ENCODE measurements at places on chromosomes 3 and 15.
A peak's percentile ranks its signal among the peaks of the same experiment; 100 is the strongest.

DNA sequence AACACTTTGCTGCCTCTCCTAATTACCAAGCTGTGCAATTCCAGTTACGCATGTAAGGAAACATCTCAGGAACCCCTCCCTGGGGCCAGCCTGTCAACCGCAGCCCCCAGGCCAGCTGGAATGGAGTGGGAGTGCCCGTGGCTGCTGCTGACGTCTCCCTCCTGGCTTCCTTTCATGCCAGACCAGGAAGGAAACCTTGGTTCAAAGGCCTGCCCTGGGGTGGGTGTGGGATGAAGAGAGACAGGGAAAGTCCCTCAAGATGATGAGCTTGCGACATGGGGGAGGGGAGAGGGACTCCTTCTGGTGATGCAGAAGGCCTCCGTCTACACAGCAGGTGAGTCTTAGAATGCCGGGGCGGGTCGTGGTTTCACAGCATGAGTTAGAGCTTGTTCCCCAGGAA lies 11.4 kb upstream of the CYP11A1 start:
- DNase-seq = no peak

DNA sequence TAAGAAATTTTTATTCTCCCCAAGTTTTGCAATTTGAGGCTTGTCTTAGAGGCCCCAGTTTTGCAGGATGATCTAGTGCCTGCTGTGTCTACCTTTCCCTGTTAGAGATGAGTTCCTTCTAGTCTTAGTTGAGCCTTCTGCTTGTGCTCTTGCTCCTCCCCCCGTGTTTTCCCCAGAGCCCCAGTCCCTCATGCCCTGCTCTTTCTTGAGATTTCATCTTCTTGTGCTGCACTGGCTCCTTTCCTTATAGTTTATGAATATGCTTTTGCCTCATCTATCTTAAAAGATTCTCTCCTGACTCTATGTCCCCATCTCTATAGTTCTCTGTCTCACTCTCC lies 4.7 kb downstream of the GAP43 start:
- DNase-seq = no peak

DNA sequence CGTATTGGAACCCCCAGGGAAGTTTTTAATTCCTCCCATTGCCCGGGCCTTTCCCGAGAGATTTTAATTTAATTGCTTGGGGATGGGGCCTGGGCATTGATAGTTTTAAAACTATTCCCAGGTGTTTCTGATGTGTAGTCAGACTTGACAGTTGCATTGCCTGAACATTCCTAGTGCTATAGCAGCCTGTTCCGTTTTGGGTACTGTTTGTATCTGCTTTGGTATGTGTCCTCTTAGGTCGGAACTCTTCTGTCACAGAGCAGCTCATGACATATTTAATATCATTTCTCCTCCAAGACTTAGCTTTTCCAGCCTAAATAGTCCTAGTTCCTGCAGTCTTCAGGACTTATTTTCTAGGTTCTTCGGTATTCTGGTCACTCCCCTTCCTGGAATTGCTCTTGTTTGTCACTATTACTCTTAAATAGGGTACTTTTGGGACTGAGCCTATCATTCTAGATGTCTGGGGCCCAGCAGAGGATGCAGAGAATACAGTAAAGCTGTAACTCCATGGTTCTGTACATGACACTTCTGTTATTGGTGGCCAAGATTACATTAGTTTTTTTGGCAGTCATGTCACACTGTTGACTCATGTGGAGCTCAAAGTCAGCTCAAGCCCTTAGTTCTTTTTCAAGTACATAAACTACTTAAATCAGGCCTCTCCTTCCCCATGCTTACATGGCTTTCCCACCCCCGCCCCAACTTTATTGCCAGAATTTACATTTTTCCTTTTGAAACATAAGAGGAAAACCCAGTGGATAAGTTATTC lies 81.5 kb downstream of the BBX start:
- no peak for DNase-seq

DNA sequence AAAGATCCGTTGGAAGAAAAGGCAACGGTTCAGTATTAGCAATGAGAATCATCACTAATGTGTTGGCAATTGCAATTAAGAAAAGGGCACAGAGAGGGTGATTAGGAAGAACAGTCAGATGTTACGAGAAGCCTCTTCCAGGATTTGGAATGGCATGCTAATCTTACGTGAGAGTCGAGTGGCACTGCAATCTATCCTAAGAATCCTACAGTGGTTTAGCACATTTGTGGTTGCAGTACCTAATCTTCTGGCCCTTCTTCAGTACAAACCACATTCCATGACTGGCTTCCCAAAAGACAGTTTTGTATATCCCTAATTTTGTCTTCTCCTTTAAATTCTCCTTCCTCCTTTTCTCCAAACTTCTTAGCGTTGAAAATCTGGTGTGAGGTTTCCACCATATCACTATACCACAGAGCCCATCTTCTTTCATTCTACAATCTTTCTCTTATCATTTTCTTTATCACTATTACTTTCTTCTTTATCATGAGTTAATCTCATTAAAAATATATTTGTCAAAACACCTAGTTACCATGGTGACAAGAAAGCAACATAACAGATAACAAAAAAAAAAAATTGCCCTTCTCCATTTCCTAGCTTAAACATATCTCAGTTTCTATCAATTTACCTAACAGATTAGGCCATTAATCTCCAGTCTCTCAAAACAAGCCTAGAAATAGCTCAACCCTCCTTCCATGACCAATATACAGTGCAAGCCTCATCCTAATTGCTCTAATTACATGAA lies 60.1 kb downstream of the IGSF11 start:
- DNase-seq = no peak

DNA sequence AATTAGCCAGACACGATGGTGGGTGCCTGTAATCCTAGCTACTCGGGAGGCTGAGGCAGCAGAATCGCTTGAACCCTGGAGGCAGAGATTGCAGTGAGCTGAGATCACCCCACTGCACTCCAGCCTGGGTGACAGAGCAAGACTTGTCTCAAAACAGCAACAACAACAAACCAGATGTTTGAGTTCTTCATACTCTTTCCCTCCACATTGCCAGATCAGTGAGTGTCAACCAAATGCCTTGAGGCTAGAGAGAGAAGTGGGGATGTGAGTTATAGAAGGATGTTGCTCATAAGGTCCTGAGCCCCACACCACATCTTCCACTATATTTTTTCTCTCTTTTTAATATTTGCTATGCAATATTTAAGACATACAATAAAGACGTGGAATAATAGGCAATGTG lies 19.8 kb downstream of the MAPKBP1 start:
- DNase-seq = no peak

- DNase-seq = no peak
Observed at GRCh38 chr15:60854858-60855564, 374.1 kb downstream of the RORA start.

DNA sequence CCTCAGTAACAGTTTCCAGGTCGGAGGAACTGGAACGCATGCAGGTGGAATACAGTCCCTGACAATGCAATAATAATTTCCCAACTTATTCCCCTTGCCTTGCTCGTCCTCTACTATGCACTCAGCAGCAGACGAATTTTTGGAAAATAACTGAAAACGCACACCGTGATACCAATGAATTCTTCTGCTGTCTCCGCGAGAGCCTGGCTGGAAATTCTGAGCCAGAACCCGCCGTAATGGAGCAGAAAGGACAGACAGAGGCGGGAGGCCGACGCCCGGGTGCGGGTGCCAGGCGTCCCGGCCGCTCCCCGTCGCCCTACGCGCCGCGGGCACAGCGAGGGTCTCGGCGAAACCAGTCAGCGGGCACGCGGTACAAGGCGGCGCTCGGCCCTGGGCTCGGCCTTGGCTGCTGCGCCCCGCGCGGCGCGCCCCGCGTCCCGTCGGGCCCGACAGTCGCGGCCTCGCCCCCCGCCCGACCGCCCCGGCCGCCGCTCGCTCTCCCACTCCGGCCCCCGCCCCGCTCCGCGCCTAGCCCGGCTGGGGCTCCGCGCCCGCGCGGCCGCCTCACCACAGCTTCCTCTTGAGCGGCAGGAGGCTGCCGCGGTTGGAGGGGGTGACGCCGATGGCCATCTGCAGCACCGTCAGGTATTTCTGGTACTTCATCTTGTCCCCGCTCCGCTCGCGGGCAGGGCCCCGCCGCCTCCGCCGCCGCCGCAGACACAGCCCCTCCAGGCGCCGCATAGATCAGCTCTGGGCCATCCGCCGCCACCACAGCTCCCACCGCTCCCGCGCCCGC lies 114.5 kb upstream of the GOLGA8J start:
- DNase-seq = no peak

DNA sequence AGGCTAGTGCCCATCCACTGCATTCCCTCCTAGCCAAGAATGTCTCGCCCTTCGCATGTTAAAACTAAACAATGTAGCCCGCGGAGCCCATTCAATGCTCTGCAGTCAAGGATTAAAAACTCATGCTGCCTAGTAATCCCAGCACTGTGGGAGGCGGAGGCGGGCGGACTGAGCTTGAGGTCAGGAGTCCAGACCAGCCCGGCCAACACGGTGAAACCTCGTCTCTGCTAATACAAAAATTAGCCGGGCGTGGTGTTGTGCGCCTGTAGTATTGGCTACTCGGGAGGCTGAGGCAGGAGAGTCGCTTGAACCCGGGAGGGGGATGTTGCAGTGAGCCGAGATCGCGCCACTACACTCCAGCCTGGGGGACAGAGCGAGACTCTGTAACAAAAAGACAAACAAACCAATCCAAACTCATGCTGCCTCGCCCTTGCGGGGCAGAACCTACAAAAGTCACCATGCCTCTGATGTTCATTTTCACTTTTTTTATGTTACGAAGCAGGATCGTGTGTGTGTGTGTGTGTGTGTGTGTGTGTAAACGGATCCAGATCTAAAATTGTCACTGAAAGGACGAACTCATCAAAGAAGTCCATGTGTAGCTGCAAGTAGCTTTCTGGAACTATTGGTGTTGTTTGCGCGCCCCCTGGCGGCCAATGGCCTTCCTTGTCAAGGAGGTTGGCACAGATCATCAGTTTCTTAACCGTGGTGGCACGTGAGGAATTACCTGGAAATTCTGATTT lies 54.8 kb upstream of the SPESP1 start:
- DNase-seq = peak; percentile 22

DNA sequence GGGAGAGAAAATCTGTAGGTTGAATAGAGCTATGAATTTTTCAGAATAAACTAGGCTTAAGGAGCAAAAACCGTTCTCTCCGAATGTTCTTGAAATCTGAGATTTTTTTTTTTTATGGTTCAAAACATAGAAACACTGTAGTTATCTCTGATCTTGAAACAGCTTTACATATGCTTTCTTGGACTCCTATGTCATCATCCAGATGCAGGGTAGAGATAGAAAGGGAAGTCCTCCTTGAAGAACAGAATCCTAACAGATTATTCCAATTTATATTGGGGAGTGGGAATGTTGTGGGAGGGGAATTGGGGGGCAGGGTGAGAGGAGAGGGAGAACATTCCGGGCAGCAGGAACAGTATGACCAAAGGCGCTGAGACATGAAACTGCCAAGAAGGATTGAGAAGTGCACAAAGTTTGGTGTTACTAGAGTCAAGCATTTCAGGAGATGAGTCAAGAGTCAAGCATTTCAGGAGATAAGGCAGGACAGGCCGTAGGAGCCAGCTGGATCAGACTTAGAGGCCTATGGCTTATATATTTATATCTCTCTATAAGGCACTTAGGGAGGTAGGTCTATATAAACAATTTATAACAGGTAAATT lies 21.9 kb upstream of the ST3GAL6 start:
- DNase-seq = no peak

GRCh38 chr15:42775416-42775815 lies 38.5 kb upstream of the CDAN1 start:
- DNase-seq = no peak

DNA sequence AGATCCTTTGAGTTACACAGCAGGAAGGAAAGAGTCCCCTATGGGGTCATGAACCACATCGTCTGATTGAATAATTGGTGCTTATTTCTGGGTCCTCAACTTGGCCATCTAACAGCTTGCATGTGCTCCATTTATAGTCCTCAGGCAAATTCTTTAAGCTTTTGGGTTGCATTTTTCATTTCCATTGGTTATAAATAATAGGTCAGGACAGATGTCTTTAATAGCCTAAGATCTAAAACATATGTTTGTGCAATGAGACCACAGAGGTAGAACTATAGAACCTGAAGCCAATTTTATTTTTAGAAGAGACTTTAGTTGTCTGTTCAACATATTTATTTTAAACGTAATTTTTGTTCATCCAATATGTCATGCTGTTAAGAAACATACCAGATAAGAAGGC lies 43.2 kb downstream of the CD200R1L start:
- DNase-seq = no peak

DNA sequence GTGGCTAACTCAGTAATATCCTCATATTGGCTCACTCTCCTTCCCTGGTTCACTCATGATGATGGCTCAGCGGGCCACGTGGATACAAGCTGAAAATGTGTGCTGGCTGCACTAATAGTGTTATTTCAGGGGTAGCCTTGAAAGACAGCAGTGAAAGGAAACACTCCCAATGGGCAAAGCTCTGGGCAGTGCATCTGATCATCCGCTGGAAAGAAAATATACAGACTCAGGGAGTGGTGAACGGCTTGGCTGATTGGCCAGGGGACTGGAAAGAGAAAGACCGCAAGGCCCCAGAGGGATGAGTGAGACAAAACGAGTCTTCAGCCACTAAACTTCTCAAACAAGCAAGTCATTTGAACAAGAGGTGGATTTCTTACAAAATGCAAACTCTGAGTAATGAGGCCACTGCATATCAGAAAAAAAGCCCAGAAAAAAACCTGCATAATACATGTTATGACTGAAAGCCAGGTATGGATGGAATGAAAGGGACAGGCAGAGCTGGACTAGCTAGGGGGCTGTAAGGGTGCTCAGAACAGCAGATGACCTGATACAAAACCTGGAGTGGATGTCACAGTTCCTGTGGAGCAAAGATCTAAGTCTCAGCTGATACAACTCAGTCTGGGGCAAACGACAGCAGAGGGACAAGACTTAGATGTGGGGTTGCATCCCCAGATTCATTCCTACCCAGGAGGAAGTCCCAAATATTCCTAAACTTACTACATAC lies 33.3 kb downstream of the CMTM6 start:
- peak; percentile 41 for DNase-seq

GRCh38 chr15:80437334-80437891 lies 33.2 kb downstream of the ARNT2 start:
- DNase-seq = no peak

GRCh38 chr3:100060685-100061484 lies 53.4 kb downstream of the FILIP1L start:
- DNase-seq = no peak

GRCh38 chr3:157816896-157817295 lies 289.3 kb downstream of the SHOX2 start:
- no peak for DNase-seq

DNA sequence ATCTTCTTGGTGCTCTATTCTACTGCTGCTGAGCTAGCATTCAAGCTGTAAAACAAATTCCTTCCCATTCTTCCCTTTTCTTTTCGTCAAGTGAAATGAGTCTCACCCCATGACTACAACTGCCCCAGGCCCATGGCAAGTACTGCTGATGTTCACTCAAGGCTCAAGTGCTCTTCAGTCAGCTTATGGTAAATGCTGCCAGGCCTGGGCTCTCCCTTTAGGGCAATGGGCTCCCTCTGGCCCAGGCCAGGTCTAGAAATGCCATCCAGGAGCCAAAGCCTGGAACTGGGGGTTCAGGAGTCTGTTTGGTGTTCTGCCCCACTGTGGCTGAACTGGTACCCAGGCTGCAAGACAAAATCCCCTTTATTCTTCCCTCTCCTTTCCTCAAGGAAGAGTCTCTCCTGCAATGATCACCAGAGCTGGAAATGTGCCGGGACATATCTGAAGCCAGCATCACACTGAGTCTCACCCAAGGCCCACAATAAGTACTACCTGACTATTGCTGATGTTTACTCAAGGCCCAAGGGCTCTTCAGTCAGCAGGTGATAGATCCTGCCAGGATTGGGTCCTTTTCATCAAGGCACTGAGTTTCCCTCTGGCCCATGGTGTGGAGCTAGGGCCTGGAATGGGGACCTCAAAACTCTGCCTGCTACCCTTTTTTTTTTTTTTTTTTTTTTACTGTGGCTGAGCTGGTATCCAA lies 205.0 kb upstream of the STAC start:
- DNase-seq = no peak

GRCh38 chr3:36944012-36944640 lies 728 bp downstream of the TRANK1 start:
- DNase-seq = no peak

Measured in GOT3 (cell line).